Body of pancreas (tissue), 4 donors: ENCODE measurements at places on chromosomes 12 and 14. TPM values are rescaled to one million over a fixed set of nuclear protein-coding genes. Genes with fewer than 3 reads are reported as not detected.

The MIPOL1 gene
- 27.0 TPM for total RNA-seq

The IGF1 gene
- total RNA-seq = 44.8 TPM

The PZP gene
- not detected for total RNA-seq

The GTF2A1 gene
- 9.3 TPM for total RNA-seq

The ERBB3 gene
- 72.9 TPM for total RNA-seq

The KLRF1 gene
- not detected for total RNA-seq

The PIANP gene
- not detected for total RNA-seq

The KRT83 gene
- not detected for total RNA-seq

The TMEM132D gene
- total RNA-seq = under 0.01 TPM
